M059J (cell line): ENCODE measurements at places on chromosomes 6 and 20.

- peak; percentile 69 for DNase-seq
Measured at GRCh38 chr6:80605165-80605989, 498.9 kb downstream of the BCKDHB start.

- peak; percentile 74 for DNase-seq
Measured at GRCh38 chr20:24755411-24755922, 193.6 kb upstream of the CST7 start.

DNA sequence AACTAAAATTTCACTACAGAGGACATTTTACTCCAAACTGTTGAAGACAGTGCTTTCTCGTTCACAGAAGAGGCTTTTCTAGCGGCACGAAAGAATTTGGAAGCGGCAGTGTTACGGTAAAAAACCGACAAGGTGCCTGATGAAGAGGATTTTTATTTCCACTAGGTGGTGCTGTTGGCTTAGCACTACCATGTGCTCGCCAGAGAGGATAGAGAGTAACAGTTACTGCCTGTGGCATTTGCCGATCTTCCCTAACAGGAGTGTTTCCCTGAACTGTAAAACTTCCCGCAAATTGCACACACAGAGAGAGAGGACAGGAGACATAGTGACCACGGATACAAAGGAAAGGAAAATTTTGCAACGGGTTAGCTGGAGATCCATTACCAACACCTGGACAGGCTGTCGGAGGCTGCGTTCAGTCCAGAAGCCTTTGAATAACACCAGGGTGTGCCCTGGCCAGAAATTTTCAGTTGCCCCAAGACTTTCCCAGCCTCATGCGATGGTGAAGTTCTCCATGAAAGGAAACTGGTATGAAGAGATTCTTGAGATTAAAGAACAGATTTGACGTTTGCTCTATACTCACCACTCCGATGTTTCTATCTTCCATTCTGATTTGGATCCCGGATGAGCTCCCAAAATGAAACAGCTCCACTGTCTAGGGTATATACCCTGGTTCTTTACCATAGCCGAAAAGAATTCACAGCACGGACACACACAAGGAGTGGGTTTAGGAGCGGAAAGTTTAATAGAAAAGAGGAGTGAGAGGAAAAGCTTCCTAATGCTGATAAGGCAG is 48.1 kb downstream of the HLA-DPB1 start:
- peak; percentile 73 for DNase-seq

DNA sequence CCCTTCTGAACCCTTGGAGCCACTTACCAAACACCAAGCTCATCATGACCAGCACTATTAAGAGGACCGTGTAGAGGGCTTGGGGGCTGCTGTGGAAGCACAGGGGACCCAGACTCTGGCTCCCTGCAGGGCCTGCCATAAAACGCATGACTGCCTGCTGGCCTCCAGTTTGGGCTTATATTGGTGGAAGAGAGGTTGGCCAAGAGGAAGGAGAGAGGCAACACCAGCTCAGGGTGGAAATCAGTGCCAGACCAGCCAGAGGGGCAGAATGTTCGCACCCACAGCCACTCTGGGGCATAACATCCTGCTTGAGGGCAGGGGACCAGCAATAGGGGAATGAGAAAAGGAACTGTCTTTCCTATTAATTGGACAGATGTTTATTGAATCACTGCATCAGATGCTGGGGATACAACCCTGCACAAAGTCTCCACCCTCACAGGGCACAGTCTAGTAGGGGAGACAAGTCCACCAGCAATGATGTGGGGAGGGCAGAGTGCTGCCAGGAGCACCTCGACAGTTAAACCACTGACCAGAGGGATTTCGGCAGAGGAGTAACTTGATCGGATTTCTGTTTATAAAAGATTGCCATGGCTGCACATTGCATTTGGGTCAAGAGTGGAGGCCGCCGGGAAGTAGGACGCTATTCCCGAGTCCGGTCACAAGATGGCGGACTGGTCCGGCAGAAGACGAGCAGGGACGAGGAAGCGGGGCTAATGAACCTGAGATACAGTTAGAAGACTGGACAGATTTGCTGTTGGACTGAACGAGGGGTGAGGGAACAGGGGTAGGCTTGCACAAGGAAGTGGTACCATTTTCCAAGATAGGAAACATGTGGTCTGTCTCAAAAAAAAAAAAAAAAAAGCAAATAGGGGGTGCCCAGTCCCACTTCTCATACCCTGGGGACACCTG is at the start of gene LY6G5C:
LY6G5C (minus strand) TSS at position 842 of the 909 bp plus-strand sequence; CDS start at position 148, 694 bp downstream.
- peak; percentile 93 for DNase-seq

DNA sequence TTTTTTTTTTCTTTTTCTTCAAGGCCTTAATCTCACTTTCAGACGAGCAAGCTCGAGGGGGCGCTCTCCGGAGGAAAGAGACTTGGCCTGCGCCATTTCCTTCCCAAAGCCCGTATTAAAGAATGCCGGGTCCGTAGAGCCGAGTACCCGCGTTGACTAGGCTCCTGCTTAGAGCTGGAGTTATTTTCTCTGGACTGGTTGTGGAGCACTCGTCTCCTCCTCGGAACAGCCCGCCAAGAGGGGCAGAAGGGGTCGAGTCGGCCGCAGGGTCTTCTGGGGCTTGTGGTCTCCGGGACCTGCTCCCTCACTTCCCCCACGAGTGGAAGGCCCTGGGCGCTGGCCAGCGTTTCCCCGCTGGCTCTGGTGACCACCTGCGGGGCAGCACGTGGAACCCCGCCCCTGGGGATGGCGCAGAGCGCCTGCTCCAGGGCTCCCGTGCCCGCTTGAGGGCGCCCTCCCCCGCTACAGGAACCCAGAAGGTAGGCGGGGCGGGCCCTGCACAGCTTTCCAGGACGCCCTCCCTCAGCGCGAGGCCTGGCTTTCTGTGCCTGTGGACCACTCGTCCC is 2.7 kb upstream of the MEI4 start:
- peak; percentile 7 for DNase-seq

GRCh38 chr20:56716806-56717205 is 87.7 kb downstream of the TFAP2C start:
- no peak for DNase-seq

- peak; percentile 77 for DNase-seq
Measured at GRCh38 chr6:51678905-51679620, 408.4 kb downstream of the PKHD1 start.

DNA sequence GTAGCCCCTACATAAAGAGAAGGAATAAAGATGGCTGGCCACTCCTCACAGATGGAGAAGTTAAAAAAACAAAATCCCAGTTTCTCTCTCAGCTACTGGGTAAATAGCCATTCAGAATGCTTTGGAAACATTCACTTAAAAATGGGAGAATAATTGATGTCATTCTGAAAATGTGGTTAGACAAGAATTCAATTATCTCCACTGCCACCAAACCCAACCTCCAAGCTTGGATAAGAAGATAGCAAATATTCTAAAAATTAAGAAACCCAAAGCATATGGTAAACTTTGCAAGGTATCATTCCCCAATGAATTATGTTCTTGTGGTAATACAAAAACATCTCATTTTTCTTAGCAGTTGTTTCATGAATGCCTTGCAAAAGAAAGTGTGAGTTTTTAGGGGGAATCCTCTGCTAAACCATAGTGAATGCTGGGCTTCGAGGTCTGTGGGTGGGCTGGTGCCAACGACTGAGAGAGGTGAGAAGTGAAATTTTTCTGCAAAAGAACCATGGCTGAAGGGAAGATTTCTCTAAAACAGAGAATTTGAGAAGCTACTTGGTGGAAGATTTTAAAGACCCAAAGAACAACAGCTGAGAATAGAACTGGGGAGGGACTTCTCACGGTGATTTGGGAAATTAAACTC is 497.9 kb upstream of the JARID2 start:
- peak; percentile 66 for DNase-seq

DNA sequence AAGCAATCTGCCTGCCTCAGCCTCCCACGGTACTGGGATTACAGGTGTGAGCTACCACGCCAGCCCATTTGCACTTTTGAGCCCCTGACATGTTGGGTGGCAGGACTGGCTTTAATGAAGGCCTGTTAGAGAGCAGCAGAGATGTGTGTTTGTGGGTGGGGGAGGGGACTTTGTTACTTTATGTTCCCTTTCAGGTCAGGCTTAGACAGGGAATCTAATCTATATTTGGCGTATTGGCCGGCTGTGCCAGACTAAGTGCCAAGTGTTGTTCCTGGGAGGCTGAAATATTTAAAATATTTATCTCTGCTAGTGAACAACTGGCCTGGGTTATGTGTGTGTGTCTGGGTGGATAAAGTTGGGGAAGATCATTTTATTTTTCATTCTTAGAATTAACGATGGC is 6.1 kb downstream of the GMPR start:
- DNase-seq = no peak

DNA sequence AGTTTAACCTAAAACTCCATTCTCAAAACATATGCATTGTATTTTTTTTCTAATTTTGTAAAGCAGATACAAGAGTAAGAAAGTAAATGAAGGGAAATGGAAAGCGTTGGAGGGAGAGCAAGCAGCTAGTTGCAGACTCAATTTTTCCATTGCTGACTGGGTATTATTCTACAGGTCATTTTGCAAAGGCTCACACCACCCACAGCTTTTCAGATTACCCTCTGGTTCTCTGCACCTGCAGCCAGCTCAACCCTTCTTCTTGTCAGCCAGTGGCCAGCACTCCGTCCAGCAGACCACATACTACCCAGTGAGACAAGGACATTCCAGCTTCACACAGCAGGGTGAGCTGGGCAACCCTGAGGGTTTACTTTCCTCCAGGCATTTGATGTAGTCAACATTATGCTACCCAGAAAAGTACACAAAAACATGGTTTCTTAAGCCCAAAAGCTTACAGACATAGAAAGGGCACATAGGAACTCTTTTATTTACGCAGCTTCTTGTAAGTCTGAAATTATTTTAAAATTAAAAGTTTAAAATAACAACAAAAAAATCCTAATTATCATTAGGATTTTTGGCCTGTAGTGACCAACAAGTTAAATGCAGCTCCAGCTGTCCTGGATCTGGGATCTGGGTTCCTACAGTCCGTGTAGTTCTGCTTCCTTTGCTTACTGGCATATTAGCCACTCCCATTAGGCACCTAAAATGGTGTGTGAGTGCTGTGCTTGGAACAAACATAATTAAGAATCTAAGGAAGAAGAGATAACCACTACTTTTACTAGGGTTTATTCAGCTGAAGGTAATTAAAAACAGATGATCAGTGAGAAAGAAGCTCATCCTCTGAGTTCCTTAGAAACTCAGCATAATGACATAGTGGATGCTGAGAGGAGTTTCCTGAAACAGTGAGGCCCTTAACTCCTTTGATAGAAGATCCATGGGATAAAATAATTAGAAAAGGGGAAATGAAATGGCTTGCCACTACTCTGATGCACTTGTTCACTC is 185.3 kb downstream of the PKHD1 start:
- no peak for DNase-seq

GRCh38 chr20:64210656-64211369 is 44.7 kb upstream of the PCMTD2 start:
- DNase-seq = no peak

GRCh38 chr6:159134701-159135364 is 34.4 kb upstream of the FNDC1 start:
- peak; percentile 59 for DNase-seq

- no peak for DNase-seq
Measured at GRCh38 chr6:108156938-108157233, 8.9 kb upstream of the NR2E1 start.

- DNase-seq = peak; percentile 90
Measured at GRCh38 chr6:136643850-136644596, 93.8 kb upstream of the MAP7 start.

DNA sequence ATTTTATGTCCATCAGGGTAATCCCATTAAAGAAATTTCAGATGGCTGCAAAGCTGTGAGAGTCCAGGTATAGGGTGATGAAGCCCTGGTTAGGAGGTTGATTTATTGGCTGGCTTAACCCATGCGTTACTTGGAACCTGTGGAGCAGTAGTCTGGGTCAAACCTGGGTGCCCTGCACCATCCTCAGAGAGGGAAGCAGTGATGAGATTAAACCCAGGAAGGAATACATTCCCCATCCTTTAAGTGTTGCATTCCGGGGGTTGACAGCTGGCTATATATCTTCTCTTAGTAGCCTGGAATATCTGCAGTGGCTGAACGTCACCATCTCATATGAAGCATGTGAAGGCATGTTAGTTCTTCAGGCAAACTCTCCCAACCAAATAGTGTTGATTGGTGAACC is 44.9 kb upstream of the JAG1 start:
- no peak for DNase-seq

- no peak for DNase-seq
Measured at GRCh38 chr6:43242908-43243663, at the start of gene TTBK1. Gene TTBK1, plus strand, starts transcription at chr6:43243481. Its CDS starts 3,180 bp downstream, at chr6:43246661.

- DNase-seq = no peak
Measured at GRCh38 chr6:17454316-17455005, 61.1 kb downstream of the CAP2 start.

DNA sequence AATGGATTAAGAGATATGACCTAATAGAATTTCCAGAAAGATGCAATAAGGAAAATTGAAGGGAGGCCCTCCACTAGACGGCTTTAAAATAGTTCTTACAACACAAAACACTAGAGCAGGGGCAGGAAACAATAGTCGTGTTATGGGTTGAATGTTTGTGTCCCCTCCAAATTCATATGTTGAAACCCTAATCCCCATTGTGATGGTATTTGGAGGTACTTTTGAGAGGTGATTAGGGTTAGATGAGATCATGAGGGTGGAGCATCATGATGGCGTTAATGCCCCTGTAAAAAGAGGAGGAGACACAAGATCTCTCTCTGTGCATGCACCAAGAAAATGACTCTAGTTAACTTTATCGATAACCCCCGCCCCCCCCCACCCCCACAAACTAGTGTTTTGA is 104.0 kb upstream of the HMGN3 start:
- DNase-seq = no peak

DNA sequence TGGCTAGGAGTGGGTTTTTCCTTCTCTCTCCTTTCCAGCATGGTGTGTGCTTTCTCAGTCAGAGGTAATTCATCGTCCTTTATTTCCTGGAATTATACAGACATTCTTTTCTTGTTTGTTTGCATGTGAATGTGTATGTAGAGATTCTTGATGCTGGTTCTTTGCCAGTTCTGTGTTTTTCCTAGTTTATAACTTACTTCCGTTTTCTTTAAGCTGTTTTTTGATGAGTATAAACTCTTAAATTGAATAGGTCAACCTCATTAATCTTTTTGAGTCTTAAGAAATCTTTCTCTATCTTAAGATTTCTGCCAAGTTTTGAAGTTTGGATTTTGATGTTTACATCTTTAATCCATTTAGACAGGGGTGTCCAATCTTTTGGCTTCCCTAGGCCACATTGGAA is 38.7 kb downstream of the IGF2R start:
- peak; percentile 47 for DNase-seq

- DNase-seq = peak; percentile 64
Measured at GRCh38 chr6:106300944-106301343, 24.6 kb downstream of the ATG5 start.

DNA sequence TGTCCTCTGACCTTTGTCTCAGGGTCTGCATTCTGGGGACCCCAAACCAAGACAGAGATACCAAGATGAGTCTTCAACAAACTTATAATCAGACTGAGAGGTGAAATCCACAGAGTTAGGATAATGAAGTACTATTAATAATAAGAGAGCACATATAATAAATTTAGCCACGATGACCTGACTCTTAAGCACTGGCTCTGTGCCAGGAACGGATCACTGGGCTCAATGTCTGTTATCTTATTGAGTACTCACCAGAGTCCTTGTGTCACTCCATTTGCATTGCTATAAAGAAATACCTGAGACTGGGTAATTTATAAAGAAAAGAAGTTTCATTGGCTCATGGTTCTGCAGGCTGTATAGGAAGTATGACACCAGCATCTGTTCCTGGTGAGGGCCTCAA is 18.9 kb upstream of the ITPR3 start:
- DNase-seq = no peak
